Activated T-helper 1 cell treated with anti-CD3 and anti-CD28 coated beads, Interleukin-2, amount 50 U/mL, for 16 hours (primary cell): ENCODE measurements at places on chromosomes 5 and 9.

- DNase-seq = peak; percentile 41
These were observed 19.2 kb downstream of the KCTD16 start for GRCh38 chr5:144189800-144190429.

DNA sequence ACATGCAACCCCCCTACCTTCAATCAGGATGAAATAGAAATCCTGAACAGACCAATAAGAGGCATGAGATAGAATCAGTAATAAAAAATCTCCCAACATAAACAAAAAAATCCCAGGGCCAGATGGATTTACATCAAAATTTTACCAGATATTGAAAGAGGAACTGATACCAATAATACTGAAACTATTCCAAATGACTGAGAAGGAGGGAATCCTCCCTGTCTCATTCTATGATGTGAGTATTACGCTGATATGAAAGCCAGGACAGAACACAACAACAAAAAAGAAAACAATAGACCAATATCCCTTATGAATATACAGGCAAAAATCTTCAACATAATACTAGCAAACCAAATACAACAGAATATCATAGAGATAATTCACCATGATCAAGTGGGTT is 109.0 kb upstream of the SMC2 start:
- no peak for DNase-seq

DNA sequence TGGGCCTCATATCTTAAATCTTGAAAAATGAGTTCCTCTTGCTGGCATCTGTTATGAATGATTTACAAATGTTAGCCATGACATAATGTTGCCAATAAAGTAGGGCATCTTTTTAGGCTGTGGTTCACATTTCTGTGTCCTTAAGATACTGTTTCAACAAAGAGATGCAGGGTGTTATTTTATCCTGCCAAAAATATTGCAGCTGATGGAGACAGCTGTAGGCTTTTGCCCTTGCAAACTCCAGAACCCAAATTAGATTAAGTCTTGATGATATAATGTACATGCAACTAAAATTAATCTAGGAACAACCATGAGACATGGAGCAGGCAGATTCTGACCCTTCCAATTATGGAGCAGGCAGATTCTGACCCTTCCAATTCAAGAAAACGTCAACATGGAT is 228.2 kb upstream of the GRIN3A start:
- DNase-seq = no peak

DNA sequence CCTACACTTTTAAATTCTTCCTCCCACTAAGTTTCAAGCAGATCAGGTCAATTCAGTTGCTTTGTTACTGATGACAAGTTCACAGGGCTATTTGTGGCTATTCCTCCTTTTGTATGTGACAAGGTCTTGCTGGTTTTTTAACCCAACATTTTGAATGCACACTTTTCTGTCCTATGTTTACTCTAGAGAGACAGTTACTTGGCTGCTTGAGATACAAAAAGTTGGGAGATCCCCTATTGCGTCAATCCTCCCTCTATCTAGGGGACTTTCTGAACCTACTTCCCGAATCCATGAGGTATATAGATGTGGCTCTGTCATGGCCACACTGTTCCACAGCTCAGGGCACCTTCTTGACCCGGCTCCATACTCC is 386.7 kb downstream of the NTRK2 start:
- no peak for DNase-seq

DNA sequence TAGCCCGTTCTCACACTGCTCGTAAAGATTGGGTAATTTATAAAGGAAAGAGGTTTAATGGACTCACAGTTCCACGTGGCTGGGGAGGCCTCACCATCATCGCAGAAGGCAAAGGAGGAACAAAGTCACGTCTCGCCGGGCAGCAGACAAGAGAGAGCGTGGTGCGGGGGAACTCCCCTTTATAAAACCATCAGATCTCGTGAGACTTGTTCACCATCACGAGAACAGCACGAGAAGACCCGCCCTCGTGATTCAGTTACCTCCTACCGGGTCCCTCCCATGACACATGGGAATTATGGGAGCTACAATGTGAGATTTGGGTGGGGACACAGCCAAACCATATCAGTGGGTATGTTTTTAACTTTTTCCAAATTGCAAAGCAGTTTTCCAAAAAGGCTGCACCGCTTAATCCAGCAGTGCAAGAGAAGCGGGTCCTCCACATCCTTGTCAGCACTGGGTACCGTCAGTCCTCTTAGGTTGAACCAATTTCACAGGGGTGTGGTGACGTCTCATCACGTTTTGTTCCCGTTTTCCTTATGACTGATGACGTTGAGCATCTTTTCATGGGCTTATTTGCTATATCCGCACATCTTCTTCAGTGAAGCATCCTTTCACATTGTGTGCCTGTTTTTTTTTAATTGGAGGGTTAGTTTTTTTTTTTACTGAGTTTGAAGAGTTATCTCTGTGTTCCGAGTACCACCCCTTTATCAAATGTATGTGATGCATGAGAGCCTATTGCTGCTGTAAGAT is 8.0 kb upstream of the FCN2 start:
- DNase-seq = no peak

GRCh38 chr5:135359374-135360165 is 39.5 kb downstream of the MACROH2A1 start:
- DNase-seq = no peak

DNA sequence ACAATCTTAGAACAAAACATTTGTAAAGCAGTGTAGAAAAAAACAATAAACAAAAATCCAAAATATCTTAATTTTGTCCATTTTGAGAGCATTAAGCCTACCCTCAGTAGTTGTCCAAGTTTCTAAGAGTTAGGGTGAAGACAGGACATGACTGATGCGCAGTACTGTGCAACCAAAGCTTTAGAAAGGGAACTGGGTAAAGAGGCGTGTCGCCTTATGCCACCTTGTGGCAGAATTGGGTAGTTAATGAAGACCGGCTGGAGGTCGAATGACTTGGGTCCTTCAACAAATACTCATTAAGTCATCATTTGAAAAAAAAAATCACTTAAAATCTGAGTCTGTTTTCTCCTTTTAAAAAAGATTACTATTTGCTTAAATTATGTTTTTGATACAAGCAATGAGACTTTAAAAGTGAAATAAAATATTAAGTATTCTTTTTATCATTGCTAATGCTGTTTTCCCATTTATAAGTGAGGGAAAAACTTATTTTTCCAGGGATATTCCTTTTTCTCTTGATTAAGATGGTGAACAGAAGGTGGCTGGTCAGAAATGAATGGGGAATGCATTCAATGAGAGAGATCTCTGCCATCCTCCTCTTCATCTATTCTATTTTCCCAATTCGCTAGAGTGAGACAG is 3.5 kb upstream of the RNF20 start:
- peak; percentile 21 for DNase-seq

DNA sequence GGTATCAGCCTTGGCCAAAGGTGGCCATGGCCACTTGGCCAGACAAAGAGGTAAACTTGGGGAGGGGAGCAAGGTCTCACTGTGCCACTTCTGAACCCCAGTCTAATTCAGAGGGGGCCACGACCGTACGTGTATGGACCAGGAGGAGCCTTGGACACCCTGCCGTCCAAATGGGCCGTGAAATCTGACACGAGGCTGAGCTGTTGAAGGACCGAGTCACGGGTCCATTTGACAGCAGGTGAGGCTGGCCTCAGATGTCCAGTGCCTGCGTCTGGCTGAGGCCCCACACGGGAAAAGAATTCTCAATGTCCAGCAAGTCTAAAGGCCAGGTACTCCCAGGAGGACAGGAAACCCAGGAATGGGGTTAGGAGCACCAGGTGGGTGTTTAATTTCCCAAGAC is 17.7 kb downstream of the CMBL start:
- no peak for DNase-seq
